ENCODE measurements at places on chromosomes 7 and 10.

GRCh38 chr7:82384051-82384464, 59.5 kb downstream of the CACNA2D1 start:
- H3K27ac ChIP-seq, result no peak overlapping the region
- H3K36me3 ChIP-seq, result no peaks in the 10 kb centered on the region
- peaks cover 3% of the 10 kb centered on the region for H3K27me3 ChIP-seq
- DNase-seq, result no peak

GRCh38 chr10:79105150-79105739, 36.5 kb downstream of the ZMIZ1 start:
- DNase-seq, result no peak
- H3K36me3 ChIP-seq, result no peaks in the 10 kb centered on the region
- H3K27ac ChIP-seq, result no peak overlapping the region
- H3K4me1 ChIP-seq, result peaks cover 60% of the 10 kb centered on the region
- H3K4me3 ChIP-seq, result no peak overlapping the region

DNA sequence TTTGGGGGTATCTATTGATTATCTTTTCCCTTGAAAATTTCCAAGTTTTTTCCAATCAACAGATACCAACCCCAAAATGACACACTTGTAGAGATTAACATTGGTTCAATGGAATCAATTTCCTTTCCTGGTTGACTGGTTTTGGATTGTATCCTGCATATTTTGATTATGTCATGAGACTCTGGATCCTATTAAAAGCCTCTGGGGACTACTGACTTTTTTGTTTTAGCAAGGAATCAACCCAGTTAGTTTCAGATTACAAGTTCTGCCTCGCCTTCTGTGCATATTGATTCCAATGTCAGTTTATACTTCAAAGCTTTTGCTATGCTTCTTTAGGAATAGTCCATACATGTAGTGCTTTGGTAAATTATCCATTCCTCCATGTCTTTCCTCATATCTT, 29.2 kb downstream of the COPG2 start:
- no peak overlapping the region for H3K27ac ChIP-seq
- no peak overlapping the region for H3K4me3 ChIP-seq
- no peak for DNase-seq
- no peaks in the 10 kb centered on the region for H3K4me1 ChIP-seq
- H3K36me3 ChIP-seq, result peaks cover 46% of the 10 kb centered on the region
- H3K27me3 ChIP-seq, result peaks cover 1% of the 10 kb centered on the region

DNA sequence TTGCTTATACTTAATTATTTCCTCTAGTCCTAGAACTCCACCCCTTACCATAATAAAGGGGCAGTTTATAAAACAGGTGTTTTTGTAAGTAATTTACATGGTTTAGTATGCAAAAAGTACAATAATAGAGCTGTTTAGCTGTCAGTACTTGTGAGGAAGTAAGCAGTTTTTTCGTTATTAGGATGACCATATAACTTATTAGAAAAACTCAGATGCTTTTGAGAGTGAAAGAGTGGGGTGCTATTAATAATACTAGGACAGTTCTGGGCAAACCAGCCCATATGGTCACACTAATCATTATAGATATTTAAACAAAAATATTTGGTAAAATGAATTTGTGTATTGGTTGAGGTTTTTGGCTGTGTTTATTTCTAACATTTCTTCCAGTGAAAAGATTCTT, 201.9 kb upstream of the KAT6B start:
- no peak for DNase-seq
- H3K36me3 ChIP-seq, result no peaks in the 10 kb centered on the region
- H3K4me3 ChIP-seq, result no peak overlapping the region
- H3K27me3 ChIP-seq, result no peaks in the 10 kb centered on the region
- no peak overlapping the region for H3K27ac ChIP-seq

DNA sequence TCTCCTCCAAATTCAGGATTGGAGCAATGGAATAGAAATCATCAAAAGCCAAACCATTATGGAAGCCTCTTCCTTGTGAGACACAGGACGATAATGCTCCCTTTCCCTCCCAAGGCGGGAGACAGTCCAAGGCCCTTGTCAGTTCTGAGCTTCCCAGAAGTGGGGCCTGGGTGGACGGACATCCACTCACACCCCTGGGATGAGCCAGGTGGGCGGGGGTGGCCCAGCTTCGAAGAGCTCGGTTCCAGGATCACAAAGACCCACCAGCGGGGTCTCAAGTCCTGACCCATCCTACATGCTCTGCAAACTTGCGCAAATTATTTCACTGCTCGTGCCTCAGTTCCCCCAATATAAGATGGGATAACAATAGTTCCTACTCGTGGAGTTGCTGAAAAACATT, 10.1 kb upstream of the FOXL3 start:
- DNase-seq, result no peak
- no peak overlapping the region for H3K4me3 ChIP-seq
- H3K36me3 ChIP-seq, result no peaks in the 10 kb centered on the region
- peaks cover 7% of the 10 kb centered on the region for H3K27me3 ChIP-seq

DNA sequence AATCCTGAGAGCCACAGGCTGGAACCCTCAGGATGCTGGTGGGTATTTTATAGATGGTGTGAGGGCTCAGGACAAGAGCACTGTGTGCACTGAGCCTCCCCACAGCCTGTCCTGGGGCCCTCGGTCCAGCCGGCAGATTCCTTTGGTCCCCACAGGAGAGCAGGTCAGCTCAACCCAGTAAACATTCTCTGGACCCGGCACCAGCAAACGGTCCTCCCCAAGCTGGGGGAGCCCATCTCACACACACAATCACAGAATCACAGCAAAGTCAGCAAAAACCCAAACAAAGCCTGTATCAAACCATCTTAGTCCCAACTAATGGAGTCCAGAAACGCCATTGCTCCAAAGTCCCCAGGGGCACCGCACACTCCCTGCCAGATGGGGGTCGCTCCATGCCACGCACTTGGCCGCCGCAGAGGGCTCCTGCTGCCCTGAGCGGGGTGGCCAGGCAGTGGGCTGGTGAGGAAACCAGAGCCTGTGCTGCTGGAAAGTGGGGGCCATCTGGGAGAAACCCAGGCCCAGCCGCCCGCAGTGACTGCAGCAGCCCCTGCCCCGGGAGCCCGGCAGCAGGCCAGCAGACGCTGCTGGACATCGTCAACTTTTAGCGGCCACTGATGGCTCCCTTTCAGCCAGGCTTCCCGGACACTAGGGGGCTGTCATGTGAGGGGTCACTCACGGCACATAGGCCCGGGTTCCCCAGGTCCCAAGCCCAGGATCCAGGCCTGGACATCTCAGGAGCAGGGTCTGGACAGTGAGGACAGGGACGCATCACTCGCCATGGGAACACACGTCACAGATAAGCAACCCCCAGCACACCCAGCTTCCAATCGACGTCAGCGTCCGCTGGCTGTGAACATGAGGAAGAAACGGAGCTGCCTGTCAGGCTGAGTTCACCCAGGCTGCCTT, 52.6 kb downstream of the DPYSL4 start:
- no peak overlapping the region for H3K27ac ChIP-seq
- no peak for DNase-seq
- no peaks in the 10 kb centered on the region for H3K4me1 ChIP-seq
- peaks cover 8% of the 10 kb centered on the region for H3K27me3 ChIP-seq
- H3K4me3 ChIP-seq, result no peak overlapping the region

GRCh38 chr7:138023618-138024342, 21.9 kb upstream of the CREB3L2 start:
- no peak for DNase-seq
- H3K36me3 ChIP-seq, result no peaks in the 10 kb centered on the region
- H3K4me3 ChIP-seq, result no peak overlapping the region
- peaks cover 5% of the 10 kb centered on the region for H3K4me1 ChIP-seq
- H3K27me3 ChIP-seq, result no peaks in the 10 kb centered on the region
- H3K27ac ChIP-seq, result no peak overlapping the region

- H3K36me3 ChIP-seq, result no peaks in the 10 kb centered on the region
- DNase-seq, result no peak
These were observed 558.9 kb downstream of the REEP3 start for GRCh38 chr10:64080071-64080470.
